EL (cell line): ENCODE measurements at places on chromosomes 7 and 10.

DNA sequence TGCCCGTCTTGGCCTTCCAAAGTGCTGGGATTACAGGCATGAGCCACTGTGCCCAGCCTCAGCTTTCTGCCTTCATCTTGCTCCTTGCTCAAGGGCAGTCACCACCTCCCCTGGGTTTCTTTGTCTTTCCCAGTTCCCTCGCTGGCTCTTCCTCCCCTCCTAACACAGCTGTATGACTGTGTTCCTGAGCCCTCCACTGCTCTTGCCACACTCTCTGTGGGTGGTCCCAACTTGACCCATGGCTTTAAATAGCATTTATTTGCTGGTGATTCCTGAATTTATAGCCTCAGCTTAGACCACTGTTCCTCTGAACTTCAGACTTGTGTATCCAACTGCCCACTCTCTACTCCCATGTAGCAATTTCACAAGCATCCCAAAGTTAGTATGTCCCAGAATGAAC, 181.3 kb downstream of the BAMBI start:
- DNase-seq: no peak

- no peak for DNase-seq
Measured at GRCh38 chr7:82595176-82595575, 151.6 kb upstream of the CACNA2D1 start.

GRCh38 chr10:108039821-108040584, 875.5 kb upstream of the SORCS1 start:
- no peak for DNase-seq

DNA sequence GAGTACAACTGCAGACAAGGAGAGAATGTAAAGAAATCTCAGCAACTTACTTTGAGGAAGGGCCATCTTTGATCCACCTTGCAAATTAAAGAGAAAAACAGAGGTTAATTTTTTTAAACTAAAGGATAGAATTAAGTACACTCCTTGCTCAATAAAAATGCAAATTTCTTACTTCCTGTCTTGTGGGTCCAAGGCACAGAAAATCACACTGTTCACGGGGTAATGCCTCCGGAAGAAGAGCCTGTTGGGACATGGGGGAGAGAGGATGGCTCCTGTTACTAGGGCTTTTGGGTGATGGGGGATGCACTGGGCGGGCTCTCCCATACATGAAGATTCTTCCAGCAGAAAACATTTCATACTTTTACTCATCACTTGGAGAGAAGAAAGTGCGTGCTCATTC, 301.8 kb downstream of the TNS3 start:
- no peak for DNase-seq

DNA sequence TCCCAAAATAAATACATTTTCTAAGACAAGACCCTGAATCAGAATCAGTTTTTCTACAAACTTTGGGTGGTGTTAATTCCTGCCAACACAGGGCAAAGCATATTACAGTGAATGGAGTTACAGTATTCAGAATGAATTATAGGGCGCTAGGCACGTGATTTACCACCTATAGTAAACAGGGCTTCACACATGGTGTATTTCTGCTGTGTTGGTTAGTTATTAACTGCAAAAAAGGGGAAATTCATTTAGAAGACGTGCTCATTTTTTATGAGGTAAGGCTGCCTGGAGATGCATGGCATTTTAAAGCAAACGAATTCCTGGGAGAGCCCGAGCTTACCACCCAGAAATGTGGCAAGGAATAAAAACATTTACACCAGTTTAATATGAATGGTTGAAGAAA, 393.8 kb downstream of the LRMDA start:
- DNase-seq: no peak

- no peak for DNase-seq
Measured at GRCh38 chr7:36514289-36515243, 124.9 kb downstream of the ANLN start.

DNA sequence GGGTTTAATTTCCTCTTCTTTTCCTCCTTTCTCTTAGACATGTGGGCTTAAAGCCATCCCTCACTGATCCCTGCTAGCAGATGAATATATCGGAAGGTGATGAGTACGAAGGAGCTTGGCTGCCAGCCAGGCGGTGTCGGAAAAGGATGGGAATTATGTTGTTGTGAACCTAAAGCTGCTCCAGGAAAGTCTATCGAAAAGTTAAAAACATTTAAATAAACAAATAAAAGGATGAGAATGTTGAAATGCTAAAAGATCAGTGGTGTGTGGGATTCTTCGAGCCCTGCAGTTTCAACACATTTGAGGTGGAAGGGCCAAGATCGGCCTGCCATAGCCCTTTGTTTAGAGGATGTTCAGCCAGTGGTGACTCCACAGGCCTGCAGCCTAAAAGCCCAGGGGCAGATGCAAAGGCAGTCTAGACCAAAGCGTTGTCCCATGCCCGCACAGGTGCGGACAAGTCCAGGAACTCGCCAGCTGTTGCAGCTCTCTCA, 107.9 kb downstream of the JCAD start:
- DNase-seq: no peak

- peak; percentile 16 for DNase-seq
Measured at GRCh38 chr7:27739301-27739908, 557 bp upstream of the TAX1BP1 start.

GRCh38 chr10:62162261-62162981, 106.2 kb downstream of the RTKN2 start:
- peak; percentile 30 for DNase-seq

- no peak for DNase-seq
Measured at GRCh38 chr10:16195178-16195769, 241.5 kb upstream of the PTER start.

DNA sequence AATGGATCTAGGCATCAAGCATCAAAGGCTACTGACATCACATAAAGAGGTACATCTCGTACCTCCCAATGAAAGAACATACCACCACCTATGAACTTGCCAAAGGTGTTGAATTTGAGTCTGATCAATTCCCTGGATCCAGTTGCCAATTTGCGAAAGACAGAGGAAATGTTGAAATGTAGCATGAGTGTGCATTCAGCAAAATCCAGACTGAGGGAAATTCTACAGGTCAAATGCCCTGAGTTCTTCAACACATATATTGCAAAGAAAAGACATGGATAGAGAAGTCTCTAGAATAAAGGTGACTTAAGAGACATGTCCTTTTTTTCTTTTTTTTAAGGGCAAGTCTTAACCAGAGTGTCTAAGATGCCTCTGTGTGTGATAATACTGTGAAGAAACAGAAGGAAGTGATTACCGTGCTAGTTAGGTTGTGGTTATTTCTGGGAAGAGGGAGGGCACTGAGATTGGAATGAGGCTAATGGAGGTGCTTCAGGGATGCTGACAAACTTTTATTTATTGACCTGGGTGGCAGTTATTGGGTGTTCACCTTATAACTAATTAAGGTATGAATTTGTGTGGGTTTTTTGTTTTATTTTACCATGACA, 128.7 kb downstream of the SAMD9 start:
- no peak for DNase-seq

DNA sequence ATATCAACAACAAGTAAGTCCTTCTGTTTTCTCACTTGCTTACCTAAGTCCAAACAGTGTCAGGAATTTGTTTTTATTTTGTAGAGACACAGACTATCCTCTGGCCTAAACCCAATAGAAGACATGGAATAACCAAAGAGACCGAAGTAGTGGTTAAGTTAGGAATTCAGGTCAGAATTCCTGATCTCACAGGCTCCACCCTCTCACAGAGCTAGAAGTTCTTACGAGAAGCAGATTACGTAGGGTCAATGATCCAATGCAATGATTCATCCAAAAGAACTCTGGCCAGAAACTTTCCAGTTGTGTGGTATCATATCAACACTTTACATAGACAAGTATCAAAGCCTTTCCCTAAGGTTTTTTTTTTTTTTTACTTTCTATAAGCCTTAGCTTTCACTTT, 73.8 kb downstream of the IQUB start:
- DNase-seq: peak; percentile 47

- DNase-seq: peak; percentile 60
Measured at GRCh38 chr7:44309271-44310091, 15.9 kb downstream of the CAMK2B start.

GRCh38 chr7:48170506-48170905, 752 bp upstream of the ABCA13 start:
- DNase-seq: no peak

GRCh38 chr7:88003581-88003980, 69.5 kb downstream of the ADAM22 start:
- DNase-seq: no peak

- DNase-seq: no peak
Measured at GRCh38 chr10:48813291-48813690, 126.3 kb downstream of the LRRC18 start.

DNA sequence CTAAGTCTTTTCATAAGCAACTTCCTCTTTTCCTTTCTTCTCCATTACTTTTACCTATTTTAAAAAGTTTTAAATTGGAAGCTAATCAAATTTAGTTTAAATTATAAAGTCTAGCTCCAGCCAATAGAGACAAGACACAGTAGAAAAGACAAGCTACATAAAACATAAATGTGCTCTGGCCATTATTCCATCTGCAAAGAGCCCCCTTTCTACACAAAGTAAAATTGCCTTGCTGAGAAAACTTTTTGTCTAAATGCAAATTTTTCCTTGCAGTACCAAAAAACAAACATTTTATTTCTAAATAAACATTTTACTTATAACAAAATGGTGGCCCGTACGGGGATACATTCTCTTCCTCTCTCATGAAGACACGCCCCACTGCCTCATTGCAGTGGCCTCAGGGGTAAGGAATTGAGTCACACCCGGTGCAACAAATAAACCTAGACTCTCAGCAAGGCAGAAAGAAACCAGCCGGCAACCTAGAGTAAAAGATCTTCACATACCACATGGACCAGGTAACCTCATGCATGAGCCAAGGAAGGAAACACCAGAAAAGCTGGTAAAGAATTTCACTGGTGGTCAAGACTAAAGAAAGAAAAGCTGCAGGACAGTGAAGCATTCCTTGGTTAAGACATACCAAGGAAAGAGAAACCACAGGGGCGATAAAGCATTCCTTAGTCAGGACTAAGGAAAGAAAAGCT, 71.6 kb upstream of the ZNF746 start:
- DNase-seq: no peak

DNA sequence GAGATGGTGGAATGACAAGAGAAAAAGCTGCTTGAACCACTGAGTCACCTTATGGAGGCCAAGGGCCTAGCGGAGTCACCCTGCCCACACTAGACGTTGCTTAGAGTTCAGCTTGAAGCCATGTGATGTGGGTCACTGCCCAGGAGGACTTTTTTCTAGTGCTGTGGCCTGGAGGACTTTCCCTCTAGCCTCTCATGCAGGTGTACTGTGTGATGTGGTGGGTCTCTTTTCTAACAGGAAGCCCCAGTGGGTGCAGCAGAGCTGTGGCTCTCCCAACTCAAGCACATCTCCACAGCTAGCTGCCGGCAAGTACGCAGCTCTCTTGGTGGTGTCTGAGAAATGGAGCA, 13.6 kb downstream of the POR start:
- DNase-seq: no peak

GRCh38 chr10:90227217-90227656, 525.8 kb downstream of the KIF20B start:
- DNase-seq: peak; percentile 81

DNA sequence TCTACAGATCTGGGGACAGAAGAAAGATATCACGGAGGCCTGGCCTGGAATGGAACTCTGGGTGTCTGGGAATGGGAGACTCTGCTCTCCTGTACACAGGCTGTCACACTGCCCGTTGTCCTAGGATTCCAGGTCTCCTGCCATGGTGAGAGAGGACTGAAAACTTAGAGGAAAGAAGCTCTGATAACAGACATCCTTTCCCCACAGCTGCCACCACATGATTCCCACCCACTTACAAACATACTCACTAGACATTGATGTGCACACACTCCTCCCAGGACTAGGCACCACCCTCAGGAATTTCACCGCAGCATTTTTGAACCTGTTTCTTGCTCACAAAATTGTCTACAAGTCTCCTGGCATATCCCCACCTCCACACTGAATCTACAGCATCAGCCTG, 5.7 kb downstream of the ZNF92 start:
- DNase-seq: peak; percentile 3

DNA sequence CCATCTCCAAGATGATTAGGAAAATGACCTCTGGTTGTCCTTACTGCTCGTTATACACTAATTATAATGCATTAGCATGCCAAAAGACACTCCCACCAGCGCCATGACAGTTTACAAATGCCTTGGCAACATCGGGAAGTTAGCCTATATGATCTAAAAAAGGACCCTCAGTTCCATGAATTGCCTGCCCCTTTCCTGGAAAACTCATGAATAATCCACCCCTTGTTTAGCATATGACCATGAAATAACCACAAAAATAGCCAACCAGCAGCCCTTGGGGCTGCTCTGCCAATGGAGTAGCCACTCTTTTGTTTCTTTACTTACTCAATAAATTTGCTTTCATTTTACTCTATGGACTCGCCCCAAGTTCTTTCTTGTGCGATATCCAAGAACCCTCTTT, 41.6 kb upstream of the KCNMA1 start:
- DNase-seq: no peak

DNA sequence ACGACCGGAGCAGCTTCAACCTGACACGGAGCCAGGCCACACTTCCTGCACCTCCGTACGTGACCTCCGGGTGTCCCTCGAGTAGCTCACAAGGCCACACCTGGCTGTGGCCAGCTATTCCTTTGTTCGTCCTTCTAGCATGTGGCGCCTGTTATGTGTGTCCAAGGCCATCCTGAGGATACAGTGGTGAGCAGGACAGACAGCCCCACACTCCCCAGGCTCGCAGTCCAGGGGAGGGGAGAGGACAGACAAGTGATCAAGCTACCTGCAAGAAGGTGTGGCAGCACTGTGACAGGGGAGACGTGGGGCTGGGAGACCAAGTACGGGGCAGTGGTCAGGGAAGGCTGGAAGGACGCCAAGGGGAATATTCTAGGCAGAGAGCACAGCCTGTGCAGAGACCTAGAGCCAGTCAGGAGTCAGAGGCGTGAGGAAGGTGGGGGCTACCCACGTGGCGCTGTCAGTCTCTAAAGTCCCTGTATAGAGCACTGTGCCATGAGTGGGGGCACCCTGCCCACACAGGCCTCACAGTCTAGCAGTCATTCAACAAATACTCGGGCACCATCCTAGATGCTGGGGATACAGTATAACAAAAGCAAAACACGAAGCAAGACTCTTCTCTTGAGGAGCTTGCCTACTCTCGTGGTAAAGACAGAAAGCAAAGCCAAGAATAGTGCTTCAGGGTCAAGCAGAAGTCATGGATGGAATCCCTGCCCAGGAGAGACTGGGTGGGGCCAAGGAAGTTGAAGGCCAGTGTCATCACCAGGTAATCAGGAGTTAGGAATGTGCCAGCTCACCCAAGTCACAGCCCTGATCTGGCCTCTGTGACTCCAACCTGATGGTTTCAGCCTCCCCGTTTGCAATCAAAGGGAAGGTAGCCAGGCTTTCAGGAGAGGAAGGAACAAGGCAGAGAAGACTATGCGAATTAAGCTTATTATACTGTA, 58.6 kb downstream of the PROSER2 start:
- DNase-seq: peak; percentile 49

DNA sequence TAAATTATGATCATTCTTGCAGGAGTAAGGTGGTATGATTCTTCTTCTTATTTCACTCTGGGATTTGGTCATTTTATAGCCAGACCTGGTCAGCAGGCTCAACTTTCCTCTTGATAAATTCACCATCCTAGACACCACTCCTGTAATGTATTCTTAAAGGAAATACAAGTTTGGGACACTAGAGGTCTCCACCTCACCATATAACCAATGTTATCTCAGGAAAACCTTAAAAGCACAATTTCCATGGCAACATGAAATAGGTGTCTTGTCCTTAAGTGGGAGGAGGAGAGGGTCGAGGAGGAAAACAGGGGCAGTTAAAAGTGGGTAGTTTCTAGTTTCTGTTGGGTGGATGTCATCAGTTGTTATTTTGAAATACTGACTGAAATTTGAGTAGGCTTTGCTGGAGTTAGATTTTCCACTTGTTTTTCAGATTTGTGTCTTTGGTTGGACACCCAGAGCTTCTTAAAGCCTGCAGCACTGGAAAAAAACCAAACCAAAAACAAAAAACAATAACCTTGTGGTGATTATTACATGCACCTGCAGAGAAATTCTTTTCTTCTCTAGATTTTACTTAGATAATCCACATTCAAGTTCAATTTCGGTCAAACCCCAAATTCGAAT, 163.1 kb downstream of the PRKCQ start:
- peak; percentile 44 for DNase-seq
